ENCODE measurements at places on chromosomes 2 and 18.

DNA sequence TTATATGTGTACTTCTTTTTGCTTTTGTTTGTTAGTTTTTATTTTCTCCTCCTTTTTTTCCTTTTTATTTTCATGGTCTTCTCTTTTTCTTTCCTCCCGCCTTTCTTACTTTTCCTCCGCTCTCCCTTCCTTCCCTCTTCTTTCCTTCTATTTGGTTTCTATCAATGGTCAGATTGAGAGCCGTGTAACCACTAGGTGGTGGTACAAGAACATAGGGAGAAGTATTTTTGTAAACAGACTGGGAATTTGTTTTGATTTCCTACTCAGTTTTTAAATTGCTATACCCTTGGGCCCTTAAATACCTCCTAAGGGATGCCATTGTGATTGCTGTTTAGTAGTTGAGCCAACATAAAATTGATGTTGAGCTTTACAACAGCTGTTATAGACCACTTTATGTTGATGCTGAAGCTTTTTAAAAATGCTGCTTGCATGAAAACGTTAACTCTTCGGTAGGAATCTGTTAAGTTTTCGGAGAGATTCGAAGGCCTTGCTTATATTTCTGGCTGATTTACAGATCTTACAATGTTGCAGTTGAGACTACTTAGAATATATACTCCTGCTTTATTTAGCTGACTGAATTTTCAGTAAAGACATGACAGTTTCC lies 124.2 kb downstream of the UBE2E3 start:
- DNase-seq: peak; percentile 59

GRCh38 chr2:108616751-108617161 lies 82.5 kb downstream of the LIMS1 start:
- no peak for DNase-seq

DNA sequence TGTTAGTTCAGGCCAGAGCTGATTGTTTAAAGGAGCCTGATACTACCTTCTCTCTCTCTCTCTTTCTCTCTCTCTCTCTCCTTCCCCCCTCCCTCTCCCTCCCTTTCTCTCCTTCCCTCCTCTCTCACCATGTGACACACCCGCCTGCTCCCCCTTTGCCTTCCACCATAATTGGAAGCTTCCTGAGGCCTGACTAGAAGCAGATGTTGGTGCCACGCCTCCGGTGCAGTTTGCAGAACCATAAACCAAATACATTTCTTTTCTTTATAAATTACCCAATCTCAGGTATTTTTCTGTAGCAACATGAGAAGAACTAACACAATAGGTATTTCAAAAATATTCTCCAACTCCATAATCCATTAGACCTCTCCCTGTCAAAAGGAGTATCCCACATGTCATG lies 62.4 kb downstream of the ANKRD62 start:
- no peak for DNase-seq

DNA sequence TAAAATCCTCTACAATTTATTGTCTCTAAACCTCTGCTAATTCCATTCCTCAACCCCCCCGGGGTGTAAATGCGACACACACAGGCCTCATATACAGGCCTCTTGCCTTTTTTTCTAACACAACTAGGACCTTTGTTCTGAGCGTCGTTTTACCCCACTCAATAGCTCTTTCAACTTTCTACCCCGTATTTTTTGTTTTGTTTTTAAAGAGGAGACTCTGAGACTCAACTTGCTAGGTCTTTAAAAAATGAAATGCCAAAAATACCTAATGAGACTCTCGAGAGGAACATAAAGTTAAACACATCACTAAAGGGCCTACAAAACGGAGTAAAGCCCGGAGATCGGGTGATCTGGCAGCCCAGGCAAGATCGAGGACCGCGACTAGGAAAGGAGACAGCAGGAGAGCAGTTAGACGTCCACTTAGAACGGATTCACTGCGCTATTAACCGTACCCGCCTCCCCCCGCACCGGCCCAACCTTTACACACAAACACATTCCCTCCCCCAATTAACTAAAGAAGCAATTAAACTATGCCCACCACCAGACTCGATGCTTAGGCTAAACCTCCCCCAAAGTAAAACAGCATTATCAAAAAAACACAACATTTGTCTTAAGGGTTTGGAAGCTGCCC lies 1.7 kb downstream of the TRIP12 start:
- DNase-seq: no peak

GRCh38 chr18:25010623-25011374 lies 341.2 kb downstream of the ZNF521 start:
- no peak for DNase-seq

DNA sequence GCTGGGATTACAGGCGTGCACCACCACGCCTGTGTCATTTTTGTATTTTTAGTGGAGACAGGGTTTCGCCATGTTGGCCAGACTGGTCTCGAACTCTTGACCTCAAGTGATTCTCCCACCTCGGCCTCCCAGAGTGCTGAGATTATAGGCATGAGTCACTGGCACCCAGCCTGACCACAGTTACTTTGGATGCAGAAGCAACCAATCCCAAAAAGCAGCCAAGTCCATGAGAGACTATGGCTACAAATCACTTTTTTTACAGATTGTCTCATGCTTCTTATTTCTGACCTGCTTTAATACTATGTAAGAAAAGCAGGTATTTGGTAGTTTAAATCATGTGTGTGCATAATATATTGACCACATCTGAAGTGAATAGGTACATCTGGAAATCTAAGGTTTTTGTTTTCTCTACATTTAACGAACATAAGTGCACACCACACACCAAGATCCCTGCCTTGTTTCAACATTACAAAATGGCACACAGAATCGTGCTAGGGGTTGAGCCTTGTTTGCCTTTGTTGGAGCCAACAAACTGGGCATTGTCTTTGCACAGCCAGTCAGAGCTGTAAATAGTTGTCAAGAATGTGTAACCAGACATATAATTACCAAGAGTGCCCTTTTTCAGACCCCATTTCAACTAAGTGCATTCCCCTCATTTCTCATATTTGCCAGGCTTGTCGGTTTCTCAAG lies 18.3 kb upstream of the MAP4K4 start:
- peak; percentile 12 for DNase-seq

GRCh38 chr2:175107146-175107545 lies 60.9 kb downstream of the ATF2 start:
- DNase-seq: no peak

- no peak for DNase-seq
These were observed 84.7 kb upstream of the CYRIA start for GRCh38 chr2:16750175-16750924.

GRCh38 chr2:138531913-138532312 lies 30.3 kb downstream of the SPOPL start:
- no peak for DNase-seq

- no peak for DNase-seq
These were observed 78.6 kb downstream of the HAUS1 start for GRCh38 chr18:46182633-46183358.

DNA sequence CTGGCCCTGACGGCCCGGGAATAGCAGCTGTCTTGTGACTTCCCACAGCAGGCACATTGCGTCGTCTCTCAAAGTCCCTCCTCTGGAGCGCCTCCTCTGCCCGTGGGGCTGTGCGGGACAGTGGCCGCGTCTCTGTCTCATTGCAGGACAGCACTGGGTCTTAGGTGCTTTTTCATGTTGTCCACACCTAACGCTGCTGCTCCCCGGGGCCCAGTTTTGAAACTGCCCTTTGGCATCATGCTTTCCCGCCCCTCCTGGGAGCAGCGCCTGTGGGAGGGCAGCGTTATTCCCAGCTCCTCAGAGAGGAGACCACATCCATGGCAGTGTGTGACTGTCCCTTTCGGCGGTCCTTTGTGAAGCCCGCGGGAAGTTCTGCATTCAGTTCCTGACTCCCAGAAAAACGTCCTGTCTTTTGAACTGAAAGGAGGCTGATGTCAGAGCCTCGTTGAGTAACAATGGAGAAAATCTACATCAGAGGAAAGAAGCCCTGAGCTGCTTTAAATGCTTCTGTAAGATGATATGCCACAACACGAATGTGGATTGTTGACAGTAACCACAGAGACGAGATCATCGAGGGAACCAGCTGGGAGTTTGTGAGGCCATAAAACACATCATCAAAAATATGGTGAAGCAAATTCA lies 226.0 kb downstream of the FAM210A start:
- no peak for DNase-seq

DNA sequence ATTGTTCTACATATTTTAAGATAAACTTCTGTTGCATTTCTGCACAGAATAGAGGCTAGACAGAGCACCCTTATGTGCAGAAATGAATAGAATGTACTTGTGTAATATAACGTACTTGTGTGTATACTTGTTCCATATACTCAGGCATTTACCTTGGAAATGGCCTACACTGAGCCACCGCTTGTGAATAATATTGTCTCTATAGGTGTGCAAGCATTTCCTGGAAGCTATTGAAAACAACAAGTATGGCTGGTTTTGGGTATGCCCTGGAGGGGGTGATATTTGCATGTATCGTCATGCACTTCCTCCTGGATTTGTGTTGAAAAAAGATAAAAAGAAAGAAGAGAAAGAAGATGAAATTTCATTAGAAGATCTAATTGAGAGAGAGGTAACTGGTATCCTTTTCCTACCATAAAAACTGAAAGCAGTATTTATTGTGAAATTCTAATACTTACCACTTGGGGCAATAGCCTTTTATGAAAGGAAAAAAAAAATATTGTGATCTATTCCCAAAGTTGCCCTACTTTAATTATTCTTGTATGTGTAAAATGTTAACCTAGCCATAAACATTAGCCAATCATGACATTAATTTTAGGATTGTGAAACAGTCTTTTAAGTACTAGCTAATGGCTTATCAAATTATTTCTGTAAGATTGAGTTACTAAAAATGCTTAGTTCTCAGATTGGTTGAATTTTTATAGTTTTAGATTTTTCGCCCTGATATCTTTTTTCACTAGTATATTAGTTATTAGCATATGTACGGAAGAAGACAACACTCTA lies 18.0 kb downstream of the ZC3H15 start:
- no peak for DNase-seq

GRCh38 chr2:169569948-169570347 lies 3.7 kb downstream of the FASTKD1 start:
- DNase-seq: no peak

- DNase-seq: no peak
These were observed 41.7 kb downstream of the NLRC4 start for GRCh38 chr2:32222966-32223365.

DNA sequence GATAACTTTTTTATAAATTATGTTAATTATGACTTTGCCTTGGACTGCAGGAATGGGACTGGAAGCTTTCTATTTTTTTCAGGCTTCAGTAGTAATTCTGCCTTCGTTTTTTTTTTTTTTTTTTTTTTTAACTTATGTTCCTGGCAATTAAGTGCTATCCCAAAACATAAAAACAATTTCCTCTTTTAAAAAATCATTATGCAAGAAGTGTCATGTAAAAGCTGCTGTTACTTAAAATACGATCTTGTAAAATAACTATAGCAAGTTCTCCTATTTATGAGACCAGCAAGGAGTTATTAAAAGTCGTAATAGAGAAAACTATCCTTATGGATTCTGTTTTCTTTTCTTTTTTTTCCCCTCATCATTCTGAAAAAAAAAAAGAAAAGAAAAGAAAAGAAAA lies 301.6 kb upstream of the FBXO11 start:
- DNase-seq: no peak

GRCh38 chr2:178008636-178009289 lies 63.8 kb downstream of the PDE11A start:
- no peak for DNase-seq

GRCh38 chr2:4979111-4979510 lies 713.1 kb upstream of the SOX11 start:
- no peak for DNase-seq

DNA sequence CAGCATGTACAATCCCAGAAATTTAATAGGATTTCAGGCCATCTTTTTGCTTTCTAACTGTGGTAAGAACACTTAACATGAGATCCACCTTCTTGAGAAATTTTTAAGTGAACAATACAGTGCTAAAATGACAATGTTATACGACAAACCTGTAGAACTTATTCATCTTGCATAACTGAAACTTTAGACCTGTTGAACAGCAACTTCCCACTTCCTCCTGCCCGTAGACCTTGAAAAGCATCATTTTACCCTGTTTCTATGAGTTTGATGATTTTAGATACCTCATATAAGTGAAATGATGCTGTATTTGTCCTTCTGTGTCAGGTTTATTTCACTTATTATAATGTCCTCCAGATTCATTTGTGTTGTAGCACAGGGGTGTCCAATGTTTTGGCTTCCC lies 128.2 kb downstream of the CD226 start:
- no peak for DNase-seq

DNA sequence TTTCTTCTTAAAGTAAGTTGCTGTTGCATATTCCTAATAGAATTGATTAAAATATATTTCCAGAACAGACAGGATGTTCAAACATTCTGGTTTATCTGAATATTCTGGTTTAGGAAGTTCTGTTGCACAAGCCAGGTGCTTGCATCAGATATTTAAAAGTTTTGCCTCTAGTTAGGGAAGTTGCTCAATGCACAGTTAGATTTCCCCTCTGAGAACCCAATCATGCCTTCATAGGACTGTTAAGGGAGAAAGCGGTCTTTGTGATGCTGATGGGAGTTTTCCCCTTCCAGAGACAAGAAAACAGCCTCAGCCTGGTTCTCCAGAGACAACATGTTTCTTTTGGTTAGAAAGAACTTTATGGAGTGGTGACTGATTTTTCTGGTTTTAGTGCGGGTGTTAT lies 65.6 kb upstream of the REV1 start:
- DNase-seq: no peak

- DNase-seq: no peak
These were observed 40.5 kb downstream of the PTPRM start for GRCh38 chr18:7607540-7608173.

DNA sequence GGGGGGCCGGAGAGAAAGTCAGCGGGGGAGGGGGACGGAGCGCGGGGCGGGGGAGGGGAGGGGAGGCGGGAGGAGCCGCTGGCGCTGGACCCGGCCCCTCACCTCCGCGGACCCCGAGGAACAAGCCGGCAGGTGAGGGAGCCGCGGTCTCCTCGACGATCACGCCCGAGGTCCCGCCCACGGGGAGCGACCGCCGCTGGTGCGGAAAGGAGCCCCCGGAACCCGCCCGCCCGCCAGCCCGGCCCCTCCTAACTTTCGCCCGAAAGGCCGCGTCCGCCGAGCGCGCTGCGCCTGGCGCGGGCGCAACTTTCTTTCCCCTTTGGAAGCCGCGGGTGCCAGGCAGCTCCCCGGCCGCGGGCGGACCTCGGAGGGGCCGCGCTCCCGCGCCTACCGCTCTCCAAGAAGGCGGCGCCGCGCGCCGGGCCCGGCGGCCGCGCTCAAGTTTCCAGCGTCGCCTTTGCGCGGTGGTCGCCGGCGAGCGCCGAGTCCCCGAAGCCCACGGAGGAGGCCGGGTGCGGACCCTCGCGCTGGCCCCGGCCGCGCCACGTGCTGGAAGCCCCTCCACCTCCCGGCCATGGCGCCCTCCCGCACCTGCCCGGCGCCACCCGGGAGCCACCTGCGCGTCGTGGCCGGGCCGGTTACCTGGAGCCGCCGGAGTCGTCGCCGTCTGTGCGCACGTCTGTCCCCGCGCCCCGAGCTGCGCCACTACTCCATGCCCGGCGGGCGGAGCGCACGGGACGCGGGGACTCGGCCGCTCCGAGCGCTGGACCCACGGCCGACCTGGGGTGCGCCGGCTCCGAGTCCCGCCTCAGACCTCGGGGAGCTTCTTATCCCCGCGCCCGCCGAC lies at the start of gene ALKAL2:
Gene ALKAL2 (minus strand): TSS at position 181 of the 847 bp plus-strand sequence. CDS start 256 bp downstream, outside the sequence.
- DNase-seq: no peak

GRCh38 chr18:44079606-44080005 lies 601.1 kb upstream of the SETBP1 start:
- DNase-seq: peak; percentile 63

GRCh38 chr2:135821190-135821589 lies 15.8 kb downstream of the LCT start:
- DNase-seq: no peak

GRCh38 chr18:13530879-13531387 lies 195.4 kb downstream of the FAM210A start:
- peak; percentile 28 for DNase-seq

Measured in COLO829 (cell line).